ENCODE measurements at places on chromosomes 12 and 14.

GRCh38 chr12:1565172-1565571 lies 29.2 kb downstream of the FBXL14 start:
- DNase-seq = no peak

DNA sequence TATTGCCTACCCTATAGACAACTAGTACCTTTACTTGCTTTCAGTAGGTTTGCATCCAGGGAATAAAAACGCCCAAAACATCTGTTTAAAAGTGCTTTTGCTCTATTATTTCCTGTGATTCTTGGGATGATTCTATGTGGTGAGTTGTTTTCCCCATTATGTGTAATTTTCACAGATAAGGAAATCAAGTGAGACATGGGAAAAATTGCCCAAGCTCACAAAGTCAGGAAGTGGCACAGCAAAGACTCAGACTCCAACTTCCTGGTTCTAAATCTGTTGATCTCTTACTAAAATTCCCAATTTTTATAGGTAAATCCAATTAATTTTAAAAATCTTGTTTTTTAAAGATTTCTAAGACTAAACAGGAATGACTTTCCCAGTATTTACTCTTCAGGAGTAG lies 39.0 kb downstream of the NID2 start:
- no peak for DNase-seq

DNA sequence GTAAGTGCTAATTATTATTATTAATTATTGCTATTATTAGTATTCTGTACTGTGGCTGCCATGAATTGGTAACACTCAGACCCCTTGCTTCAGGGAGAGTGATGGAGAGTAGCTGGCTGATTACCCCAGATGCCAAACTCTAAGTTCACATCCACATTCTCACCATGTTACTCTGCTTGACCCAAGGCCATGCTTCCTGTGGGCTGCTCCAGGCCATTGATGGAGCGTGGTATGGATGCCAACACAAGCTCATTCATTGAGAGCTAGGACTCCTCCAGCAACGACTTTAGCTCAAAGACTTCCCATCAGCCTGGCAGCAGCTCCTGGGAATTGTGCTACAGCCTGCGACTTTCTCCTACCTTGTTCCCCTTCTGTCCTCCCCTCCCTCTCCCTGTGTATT lies 233.4 kb downstream of the MSRB3 start:
- no peak for DNase-seq

DNA sequence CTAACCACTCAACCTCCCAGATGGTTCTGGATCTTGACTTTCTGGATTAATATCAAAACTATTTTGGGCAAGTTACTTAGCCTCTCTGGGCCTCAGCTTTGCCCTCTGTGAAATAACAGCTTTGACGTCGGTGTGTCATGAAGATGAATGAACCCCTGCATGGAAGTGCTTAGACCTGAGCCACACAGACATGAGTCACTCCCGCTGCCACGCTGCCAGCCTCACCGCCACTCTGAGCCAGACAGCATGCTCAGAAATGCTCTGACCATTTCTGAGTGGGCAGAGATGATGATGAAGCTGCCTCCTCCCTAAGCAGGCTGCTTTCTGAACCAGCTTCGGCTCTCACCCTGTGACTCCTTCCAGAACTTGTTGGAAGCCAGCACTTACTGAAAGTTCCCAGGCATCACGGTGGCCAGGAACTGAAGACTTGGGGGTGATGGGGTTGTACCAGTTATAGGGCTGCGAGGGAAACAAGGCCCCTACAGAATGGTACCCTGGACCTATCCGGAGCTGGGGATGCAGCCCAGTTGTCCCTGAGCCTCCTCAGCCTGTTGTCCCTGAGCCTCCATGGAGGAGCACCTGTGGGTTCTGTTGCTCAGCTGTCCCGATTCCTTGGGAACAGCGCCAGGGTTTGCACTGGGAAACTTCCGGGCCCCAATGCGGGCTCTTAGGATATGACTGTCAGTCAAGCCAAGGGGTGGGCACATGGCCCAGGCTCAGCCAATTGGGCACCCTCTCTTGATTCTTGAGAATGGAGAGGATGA lies 2.0 kb upstream of the CCDC197 start:
- DNase-seq = no peak

DNA sequence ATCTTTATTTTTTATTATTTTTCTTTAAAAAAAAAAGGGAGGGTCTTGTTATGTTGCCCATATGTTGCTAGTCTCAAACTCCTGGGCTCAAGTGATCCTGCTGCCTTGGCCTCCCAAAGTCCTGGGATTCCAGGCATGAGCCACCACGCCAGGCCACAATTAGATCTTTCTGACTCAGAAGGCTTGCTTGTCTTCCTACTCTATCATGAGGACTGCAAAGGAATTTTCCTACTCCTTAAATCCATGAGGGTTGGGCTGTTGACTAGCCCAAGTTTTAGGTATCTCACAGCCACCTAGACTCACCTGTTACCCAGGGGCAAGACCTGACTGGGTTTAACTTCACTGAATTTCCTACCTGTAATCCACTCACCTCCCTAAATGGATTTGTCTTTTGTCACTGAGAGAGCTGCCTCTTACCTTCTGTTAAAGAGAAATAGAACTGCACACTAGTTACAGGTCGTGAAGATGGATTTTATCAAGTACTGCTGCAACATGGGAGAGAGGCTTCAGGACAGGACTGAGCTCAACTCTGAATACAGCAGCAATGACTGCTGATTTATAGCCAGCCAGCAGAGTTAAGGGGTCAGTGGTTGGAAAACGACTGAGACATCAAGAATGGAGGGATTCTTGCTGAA lies 72.3 kb downstream of the B4GALNT3 start:
- no peak for DNase-seq

GRCh38 chr12:16949871-16950667 lies 344.1 kb upstream of the LMO3 start:
- DNase-seq = no peak

DNA sequence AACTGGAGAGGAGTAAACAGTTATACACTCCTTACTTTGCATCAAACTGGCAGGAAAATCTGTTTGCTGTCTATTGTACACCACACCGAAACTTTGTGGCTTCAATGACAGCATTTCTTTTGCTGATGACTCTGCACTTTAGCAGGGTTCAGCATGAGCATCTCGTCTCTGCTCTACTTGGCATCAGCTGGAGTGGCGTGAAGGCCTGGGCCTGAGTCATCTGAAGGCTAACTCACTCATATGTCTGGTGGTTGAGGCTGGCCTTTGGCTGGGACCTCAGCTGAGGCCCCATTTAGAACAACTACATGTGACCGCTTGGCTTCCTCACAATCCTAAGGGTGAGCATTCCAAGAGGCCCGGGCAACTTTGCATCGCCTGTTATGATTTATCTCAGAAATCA lies 28.7 kb upstream of the REP15 start:
- DNase-seq = no peak
